ENCODE measurements at places on chromosomes 1 and 21.

- DNase-seq, result no peak
Observed at GRCh38 chr1:73065339-73066041, 783.2 kb upstream of the NEGR1 start.

DNA sequence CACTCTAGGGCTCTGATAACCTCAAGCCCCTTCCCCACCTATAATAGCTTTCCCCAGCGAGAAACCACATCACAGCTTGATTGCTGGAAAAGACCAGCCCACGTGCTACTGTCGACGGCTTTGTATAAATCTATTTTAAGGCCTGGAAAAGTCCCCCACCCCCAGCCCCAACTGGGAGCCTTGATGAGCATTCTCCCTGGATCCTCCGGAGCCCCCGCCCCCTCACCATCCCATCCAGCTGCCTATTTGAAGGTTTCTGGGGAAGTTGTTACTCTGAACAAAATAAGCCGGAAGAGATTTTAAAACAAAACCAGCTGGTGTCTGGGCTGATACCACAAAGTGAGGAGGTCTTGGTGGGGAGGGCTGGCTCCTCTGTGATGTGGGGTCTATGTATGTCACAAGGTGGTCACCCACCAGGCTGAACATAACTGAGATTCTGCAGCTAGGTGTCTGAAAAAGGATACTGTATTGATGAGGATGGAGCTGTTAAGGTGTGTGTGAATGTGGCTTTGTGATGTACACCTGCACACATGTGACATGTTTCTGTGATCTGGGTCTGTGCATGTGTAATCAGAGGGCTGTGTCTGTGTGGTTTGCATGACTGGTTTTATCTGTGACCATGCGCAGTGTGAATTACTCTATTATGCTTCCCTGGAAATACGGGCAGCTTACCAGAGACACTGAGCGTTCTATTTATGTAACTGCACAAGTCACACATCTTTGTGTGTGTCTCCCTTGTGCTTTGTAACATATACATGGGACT lies 25.0 kb downstream of the RIMS3 start:
- DNase-seq, result no peak

DNA sequence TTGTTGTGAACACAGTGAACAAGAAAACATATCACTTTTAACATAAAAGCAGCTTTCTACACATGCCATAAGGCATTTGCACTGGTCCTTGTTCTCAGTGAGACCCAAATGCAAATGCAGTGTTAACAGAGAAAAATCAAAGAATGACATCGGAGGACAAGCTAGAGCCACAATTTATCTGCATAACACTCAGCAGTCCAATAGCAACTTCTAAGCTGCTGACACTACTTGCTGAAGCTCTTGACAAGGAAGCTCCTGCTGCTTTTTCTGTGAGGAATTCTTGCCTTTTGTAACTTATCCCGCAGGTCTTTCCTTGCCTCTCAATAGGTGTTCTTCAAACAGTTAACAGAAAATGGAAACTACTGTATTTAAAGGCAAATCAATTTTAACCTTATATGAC lies 34.7 kb downstream of the USH2A start:
- DNase-seq, result no peak

DNA sequence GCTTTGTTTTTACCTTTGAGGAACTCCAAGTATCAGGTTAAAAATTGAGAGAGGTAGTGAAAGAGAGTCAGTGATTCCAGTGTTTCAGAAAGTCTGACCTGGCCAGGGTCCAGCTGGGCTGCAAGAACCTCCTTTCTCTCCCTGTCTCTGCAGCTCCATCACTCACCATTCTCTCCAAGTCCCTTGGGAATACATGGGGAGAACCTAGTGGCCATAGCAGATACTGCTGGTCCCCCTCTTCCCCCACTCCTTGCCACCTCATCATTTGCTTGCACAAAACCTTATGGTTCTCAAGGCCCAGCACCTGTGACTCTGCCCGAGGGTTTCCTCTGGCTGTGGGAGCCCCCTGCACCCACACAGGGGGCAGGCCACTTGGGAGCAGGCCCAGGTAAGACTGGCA lies 279.5 kb downstream of the KIF26B start:
- peak; percentile 1 for DNase-seq

- no peak for DNase-seq
Observed at GRCh38 chr21:39384674-39385298, 35.9 kb upstream of the HMGN1 start.

- DNase-seq, result no peak
Observed at GRCh38 chr1:55468142-55468795, 253.1 kb upstream of the USP24 start.

DNA sequence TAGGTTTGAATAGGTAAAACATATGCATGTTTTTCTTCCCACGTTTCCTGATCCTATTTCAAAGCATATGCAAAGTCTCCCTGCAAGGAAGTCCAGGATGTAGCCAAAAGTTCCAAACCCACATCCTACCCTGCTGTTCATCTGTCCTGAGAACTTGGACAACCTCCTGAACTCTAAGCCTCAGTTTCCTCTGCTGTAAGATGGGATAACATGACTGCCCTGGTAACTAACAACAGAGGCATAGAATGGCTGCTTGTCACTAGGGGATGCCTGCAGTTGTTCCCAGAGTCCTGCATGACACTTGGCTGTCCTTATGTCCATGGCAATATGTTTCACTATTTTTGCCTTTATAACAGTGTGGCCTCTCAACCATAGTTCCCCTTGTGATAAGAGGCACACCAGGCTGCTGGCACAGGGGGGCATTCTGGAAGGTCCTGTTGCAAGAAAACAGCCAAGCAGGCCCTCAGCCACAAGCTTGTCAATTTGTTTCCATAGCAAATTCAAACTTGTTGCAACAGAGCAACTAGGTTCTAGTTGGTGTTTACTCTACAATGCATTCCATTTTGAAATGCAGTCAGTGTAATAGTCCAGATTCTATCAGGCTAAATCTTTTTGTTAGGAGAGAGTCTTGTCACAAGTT lies 1.5 kb upstream of the HDGF start:
- no peak for DNase-seq

All from RKO (cell line).